ENCODE measurements at places on chromosomes 1 and 21. TPM values are rescaled to one million over a fixed set of nuclear protein-coding genes. Genes with fewer than 3 reads are reported as not detected.
A peak's percentile ranks its signal among the peaks of the same experiment; 100 is the strongest.

TAF1A gene
- 19.1 TPM for total RNA-seq

CLCNKB gene
- total RNA-seq: not detected

ACTN2 gene
- total RNA-seq: not detected

OR2T33 gene
- not detected for total RNA-seq

TMPRSS3 gene
- total RNA-seq: 47.6 TPM

GRCh38 chr1:159204161-159205141, at the start of gene ACKR1:
Gene ACKR1 (plus strand): TSS chr1:159204875. CDS start chr1:159204960, 85 bp downstream.
- no peak within 1 kb of the TSS for H3K4me3 ChIP-seq
- H3K36me3 ChIP-seq: no peaks in the 10 kb centered on the region
- H3K4me1 ChIP-seq: peaks cover 22% of the 10 kb centered on the region
- no peak within 1 kb of the TSS for H3K27ac ChIP-seq
- peaks cover 54% of the 10 kb centered on the region for H3K27me3 ChIP-seq
- no peak for DNase-seq

DNA sequence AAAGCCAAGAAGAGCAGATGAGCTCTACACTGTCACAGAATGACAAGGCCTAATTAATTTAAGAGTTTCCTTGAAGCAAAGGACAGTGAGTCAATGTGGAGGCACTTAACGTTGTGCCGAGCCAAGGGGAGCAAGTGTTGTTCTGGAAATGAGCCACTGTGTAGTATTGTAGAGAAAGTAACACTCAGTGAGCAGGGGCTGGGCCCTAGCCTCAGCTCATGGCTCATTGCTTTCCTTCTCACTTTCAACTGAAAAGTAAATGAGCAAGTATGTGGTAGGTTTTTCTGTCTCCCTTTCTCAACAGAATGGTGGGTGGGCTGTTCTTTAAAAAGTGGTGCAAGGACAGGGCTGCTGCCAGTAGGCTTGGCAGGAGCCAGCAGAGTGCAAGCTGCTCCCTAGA, 11.8 kb upstream of the KIAA0040 start:
- peaks cover 35% of the 10 kb centered on the region for H3K4me1 ChIP-seq
- H3K36me3 ChIP-seq: no peaks in the 10 kb centered on the region
- no peak overlapping the region for H3K4me3 ChIP-seq
- H3K27ac ChIP-seq: peak overlapping the region; percentile 70

DNA sequence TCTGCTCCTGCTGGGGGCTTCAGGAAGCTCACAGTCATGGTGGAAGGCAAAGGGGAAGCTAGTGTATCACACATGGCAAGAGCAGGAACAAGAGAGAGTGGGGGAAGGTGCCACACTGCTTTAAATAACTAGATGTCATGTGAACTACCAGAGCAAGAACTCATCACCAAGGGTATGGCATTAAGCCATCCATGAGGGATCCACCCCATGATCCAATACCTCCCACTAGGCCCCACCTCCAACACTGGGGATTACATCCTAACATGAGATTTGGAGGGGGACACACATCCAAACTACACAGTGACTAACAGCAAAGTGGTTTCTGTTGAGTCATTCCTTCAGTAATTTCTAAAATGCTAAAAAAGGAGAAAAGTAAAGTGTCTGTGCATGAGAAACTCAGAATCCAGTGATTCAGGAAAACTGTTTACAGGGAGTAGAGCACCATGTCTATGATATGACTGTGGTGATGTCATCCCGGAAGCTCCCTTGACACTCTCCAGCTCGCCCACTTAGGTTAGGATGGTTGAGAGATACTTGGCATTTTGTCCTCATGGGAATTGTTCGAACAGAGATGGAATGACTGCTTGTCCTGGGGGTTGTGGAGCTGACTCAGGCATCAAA, 50.3 kb downstream of the CHD1L start:
- peaks cover 95% of the 10 kb centered on the region for H3K36me3 ChIP-seq
- H3K4me1 ChIP-seq: peaks cover 17% of the 10 kb centered on the region
- peak overlapping the region; percentile 63 for H3K27ac ChIP-seq
- DNase-seq: peak; percentile 13
- no peak overlapping the region for H3K4me3 ChIP-seq
- no peaks in the 10 kb centered on the region for H3K27me3 ChIP-seq

DNA sequence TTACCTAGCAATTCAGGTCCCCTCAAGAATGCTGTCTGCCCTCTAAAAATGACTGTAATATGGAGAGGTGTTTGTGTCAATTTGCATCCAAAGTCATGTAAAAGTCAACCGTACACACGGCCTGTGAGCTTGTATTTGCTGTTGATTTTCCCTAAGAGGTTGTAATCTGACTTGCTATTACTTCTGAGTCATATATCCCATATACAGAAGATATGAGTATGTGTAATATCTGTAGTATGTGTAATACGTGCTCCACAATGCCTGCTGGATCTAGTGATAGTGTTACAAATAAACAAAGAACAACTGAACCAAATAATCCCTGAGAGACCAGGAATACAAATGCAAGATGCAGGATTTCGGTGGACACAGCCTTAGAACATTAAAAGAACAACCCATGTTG, 1.4 kb upstream of the KCNJ6 start:
- H3K27ac ChIP-seq: no peak overlapping the region
- no peaks in the 10 kb centered on the region for H3K36me3 ChIP-seq
- DNase-seq: no peak
- peaks cover 40% of the 10 kb centered on the region for H3K27me3 ChIP-seq

- no peak overlapping the region for H3K4me3 ChIP-seq
- no peaks in the 10 kb centered on the region for H3K4me1 ChIP-seq
- no peaks in the 10 kb centered on the region for H3K36me3 ChIP-seq
- no peak for DNase-seq
- no peak overlapping the region for H3K27ac ChIP-seq
- H3K27me3 ChIP-seq: peaks cover 10% of the 10 kb centered on the region
Measured at GRCh38 chr21:45853703-45854342, 127.7 kb upstream of the COL6A1 start.

DNA sequence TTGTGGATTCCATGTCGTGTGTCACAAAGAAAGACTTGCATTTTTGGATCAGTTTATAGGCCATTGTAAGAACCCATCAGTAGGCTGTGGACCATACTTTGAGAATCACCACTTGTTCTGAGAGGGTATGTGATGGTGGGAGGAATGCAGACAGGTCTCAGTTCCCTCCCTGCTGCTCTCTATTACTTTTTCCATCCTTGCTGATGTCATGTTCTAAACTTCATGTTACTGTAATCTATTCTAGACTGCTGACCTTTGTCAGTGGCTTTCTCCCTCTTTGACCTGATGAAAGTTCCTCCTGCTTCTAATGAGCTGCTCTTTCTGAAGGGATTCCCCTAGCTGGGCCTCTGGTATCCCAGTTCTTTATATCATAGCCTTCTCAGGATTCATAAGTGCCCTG, 46.1 kb downstream of the ST3GAL3 start:
- peaks cover 4% of the 10 kb centered on the region for H3K36me3 ChIP-seq
- no peaks in the 10 kb centered on the region for H3K4me1 ChIP-seq
- H3K27me3 ChIP-seq: no peaks in the 10 kb centered on the region
- no peak overlapping the region for H3K4me3 ChIP-seq

GRCh38 chr21:16302851-16303282, 573.1 kb downstream of the USP25 start:
- H3K4me1 ChIP-seq: no peaks in the 10 kb centered on the region
- no peak overlapping the region for H3K27ac ChIP-seq
- no peaks in the 10 kb centered on the region for H3K27me3 ChIP-seq
- DNase-seq: no peak

DNA sequence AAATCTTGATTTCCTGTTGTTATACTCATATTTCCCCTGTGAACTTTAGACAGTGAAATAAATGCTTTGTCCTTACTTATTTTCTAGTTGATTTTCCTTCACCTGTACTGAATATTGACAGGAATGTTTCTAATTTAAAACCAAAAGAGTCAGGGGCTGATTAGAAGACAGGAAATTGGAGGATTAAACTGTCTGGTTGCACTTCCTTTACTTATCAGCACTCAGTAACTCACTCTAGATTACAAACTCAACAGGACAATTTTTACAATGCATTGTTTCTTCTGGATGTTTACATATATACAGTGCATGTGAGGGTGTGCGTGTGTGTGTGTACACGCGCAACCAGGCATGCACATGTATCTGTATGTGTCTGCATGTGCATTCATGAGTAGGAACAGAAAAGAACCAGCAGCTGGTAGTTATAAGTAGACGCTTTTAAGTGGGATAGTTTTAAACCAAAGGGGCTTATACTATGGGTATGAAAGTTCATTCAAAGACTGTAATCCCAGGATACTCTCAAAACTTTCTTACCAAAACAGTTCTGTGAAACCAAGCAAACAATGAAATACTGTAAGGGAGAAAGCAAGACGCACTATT, 212.0 kb upstream of the NFIA start:
- no peak overlapping the region for H3K4me3 ChIP-seq
- peaks cover 8% of the 10 kb centered on the region for H3K27me3 ChIP-seq
- no peak overlapping the region for H3K27ac ChIP-seq
- no peaks in the 10 kb centered on the region for H3K36me3 ChIP-seq
- H3K4me1 ChIP-seq: no peaks in the 10 kb centered on the region

DNA sequence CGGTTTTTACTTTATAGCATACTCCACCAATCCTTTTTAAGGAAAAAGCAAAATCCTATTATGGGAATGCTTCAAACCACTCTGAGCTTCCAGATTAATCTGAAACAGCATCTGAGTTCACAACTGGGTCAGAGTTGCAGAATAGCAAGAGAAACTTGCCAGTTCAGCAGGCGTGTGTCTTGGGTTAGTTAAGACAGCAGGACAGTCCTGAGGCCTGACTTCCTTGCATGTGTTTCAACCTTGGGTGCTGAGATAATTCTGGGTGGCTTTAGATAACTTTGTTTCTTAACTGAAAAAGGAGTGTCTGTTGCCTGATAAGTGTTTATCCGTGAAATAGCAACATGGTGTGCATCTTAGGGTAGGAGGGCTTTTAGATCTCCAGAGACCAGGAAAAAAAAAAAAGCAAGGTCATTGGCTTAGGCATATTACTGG, 169.2 kb downstream of the DHRS3 start:
- peaks cover 32% of the 10 kb centered on the region for H3K36me3 ChIP-seq
- H3K4me1 ChIP-seq: peaks cover 65% of the 10 kb centered on the region
- no peak for DNase-seq
- peaks cover 11% of the 10 kb centered on the region for H3K27me3 ChIP-seq
- H3K4me3 ChIP-seq: no peak overlapping the region

DNA sequence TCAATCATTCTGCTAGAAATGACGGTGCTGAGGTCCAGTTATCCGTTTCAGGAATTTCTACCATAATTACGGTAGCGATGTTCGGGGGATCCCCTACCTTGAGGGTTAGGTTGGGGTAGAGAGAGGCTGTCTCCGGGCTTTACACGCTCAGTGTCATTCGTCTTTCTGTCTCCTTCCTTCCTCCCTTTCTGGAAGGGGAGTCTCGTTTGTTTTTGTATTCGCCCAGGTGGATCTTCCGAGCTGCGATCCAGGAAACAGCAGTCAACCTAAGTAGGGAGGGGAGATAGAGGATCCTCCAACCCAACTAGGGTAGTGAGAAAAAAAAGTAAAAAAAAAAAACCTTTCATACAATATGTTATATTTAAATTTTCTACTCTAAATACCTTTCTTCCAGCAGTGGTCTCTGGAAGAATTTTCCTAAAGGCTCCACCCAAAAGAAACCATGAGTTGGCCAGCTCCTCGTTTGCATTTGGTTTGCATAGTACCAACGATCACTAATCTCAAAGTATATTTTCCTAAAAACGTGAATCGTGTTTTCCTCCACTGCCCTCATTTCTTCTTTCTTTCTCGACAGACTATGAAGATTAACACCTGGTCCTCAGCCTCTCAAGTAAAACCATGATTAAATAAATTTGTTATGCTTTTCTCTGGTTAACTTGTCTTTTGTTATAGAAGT, 611 bp upstream of the PIK3C2B start:
- DNase-seq: no peak
- H3K4me3 ChIP-seq: peak overlapping the region; percentile 84
- peak overlapping the region; percentile 92 for H3K27ac ChIP-seq
- peaks cover 7% of the 10 kb centered on the region for H3K36me3 ChIP-seq

- no peaks in the 10 kb centered on the region for H3K36me3 ChIP-seq
- no peak for DNase-seq
- peaks cover 20% of the 10 kb centered on the region for H3K4me1 ChIP-seq
- H3K27ac ChIP-seq: no peak overlapping the region
- H3K4me3 ChIP-seq: no peak overlapping the region
Measured at GRCh38 chr21:42676808-42677207, 23.4 kb downstream of the PDE9A start.

DNA sequence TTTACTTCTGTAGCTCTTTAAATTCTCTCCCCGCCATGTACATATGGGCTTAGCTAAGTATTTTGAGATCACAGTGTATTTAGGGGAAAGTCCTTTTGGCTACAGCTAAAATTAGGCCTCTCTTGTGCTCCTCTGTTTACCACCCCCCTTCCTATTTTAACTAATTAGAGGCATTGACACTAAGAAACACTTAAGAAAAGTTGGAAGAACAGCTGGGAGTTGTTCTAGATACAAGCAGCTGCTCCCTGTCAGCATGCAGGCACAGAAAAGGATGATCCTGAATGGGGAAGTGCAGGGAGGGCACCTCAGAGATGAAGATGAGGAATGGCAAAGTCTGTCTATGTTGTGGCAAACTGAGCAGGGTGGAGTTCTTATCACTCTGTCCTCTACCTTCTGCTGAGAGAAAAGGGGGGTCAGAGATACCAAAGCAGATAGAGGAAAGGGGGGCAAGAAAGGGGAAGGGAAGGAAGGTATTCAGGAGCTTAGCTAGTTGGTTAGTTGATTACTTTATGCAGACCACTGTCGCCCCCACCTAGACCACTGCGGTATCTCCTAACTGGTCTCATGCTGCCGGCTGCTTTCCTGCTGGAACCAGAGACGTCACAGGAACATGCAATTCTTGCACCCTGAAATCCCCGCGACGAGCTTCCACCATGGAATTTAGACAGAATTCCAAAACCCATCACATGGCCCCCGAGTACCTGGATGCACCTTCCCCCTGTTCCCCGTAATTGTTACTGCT, 82.4 kb upstream of the HOOK1 start:
- H3K4me1 ChIP-seq: peaks cover 11% of the 10 kb centered on the region
- no peak for DNase-seq
- H3K4me3 ChIP-seq: no peak overlapping the region
- peaks cover 14% of the 10 kb centered on the region for H3K36me3 ChIP-seq
- no peaks in the 10 kb centered on the region for H3K27me3 ChIP-seq

GRCh38 chr1:215523128-215523861, 43.8 kb upstream of the KCTD3 start:
- no peak overlapping the region for H3K4me3 ChIP-seq
- peaks cover 3% of the 10 kb centered on the region for H3K4me1 ChIP-seq
- no peaks in the 10 kb centered on the region for H3K36me3 ChIP-seq
- H3K27ac ChIP-seq: no peak overlapping the region
- DNase-seq: no peak
- H3K27me3 ChIP-seq: peaks cover 6% of the 10 kb centered on the region

DNA sequence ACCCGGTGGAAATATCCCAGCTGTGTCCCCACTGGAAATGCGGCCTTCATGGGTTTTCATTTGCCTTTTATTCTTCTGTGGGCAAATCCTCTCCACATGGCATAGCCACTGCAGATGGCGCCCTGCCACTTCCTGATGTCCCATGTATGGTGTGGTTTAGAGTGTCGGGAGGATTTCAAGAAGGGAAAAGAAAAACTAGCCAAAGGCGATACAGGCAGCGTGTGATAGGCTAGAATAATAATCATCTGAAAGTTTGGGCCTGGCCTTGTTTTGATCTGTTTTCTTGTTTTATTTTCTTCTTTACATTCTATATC, 123.6 kb downstream of the PEX14 start:
- DNase-seq: no peak
- peaks cover 4% of the 10 kb centered on the region for H3K36me3 ChIP-seq
- no peak overlapping the region for H3K27ac ChIP-seq
- H3K27me3 ChIP-seq: no peaks in the 10 kb centered on the region
- no peak overlapping the region for H3K4me3 ChIP-seq

Measured in activated CD4-positive, alpha-beta memory T cell treated with anti-CD3 and anti-CD28 coated beads for 36 hours (primary cell).